ENCODE measurements at places on chromosomes 11 and 22.

DNA sequence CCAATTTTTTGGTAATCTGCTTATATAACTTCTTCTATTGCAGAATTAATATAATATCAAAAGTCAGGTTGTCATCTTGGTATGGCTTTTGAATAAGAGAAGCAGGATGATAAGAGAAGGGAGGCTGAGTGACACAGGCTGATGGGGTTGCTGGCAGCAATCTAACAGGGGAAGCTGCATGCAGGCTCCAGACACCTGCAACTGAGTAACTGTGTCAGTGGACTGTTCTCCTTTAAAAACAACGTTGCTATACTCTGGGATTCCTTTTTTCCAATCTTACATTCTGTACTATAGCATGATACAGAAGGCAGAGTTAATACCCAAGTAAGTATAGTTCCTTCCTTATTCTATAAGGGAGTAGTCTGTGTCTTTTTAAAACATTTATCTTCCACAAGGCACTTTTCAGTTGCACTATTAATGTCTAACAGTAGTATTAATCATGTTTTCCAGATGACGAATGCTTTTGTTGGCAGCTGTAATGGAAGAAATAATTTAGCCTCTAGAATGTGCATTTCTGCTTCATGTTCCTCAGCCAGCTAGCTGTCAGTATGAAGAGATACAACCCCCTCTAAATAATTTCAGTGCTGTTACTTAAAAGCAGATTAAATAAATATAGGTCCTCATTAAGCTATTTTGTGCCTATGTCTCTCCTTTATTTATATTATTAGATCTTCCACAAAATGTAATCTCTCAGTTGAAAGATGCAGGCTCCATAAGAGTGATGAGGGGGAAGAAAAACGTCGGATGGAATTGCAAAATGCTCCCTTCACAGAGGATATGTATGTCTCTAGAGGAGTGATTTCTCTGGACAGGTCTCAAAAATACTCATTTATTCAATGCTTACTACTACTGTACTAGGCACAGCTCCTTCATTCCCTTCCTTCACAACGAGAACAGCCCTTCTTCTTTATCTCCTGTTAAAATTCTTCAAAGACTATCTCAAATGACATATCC is 50.8 kb downstream of the ATG16L2 start:
- no peak for DNase-seq

- DNase-seq = no peak
Measured at GRCh38 chr11:31412946-31413345, 43.3 kb downstream of the DNAJC24 start.

- DNase-seq = no peak
Measured at GRCh38 chr11:35277827-35278226, 138.9 kb downstream of the CD44 start.

- DNase-seq = peak; percentile 50
Measured at GRCh38 chr22:42419243-42419881, 12.8 kb downstream of the NFAM1 start.

- DNase-seq = peak; percentile 47
Measured at GRCh38 chr22:46684706-46685105, 53.3 kb downstream of the CERK start.

DNA sequence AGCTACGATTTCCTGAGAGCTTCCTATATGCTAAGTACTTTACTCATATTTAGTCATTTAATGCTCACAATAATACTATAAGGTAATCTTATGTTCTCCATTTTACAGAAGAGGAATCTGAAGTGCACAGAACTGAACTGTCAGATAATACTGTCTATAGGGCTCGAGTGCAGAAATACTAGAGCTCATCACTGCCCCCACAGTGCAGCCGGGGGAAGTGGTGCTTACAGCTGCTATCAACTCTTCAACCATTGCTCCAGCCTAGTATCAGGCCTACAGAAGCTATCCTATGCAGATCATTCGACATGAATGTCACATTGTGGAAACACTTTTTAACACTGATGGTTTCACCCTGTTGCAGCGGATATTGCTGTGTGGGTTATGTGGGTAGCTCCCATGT is 929.9 kb downstream of the NTM start:
- DNase-seq = peak; percentile 15

- no peak for DNase-seq
Measured at GRCh38 chr11:114150671-114151070, 91.2 kb downstream of the ZBTB16 start.

DNA sequence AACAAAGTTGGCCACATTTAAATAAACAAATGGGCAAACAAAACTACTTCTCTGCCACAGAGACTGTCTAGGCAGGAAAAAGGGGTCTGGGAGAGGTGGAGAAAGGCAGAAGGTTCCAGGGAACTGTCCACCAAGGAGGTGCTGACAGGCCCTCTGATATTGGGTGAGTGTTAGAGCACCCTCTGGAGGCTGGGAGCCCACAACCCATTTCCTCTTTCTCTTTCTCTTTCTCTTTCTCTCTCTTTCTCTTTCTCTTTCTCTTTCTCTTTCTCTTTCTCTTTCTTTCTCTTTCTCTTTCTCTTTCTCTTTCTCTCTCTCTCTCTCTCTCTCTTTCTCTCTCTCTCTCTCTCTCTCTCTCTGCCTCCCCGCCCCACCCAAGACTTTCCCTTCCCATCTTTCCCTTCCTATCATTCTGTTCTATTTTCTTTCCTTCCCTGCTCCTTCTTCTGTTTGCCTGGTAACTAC is 912.8 kb downstream of the DLG2 start:
- no peak for DNase-seq

GRCh38 chr11:61337706-61338470 is 4.9 kb downstream of the TKFC start:
- DNase-seq = no peak

DNA sequence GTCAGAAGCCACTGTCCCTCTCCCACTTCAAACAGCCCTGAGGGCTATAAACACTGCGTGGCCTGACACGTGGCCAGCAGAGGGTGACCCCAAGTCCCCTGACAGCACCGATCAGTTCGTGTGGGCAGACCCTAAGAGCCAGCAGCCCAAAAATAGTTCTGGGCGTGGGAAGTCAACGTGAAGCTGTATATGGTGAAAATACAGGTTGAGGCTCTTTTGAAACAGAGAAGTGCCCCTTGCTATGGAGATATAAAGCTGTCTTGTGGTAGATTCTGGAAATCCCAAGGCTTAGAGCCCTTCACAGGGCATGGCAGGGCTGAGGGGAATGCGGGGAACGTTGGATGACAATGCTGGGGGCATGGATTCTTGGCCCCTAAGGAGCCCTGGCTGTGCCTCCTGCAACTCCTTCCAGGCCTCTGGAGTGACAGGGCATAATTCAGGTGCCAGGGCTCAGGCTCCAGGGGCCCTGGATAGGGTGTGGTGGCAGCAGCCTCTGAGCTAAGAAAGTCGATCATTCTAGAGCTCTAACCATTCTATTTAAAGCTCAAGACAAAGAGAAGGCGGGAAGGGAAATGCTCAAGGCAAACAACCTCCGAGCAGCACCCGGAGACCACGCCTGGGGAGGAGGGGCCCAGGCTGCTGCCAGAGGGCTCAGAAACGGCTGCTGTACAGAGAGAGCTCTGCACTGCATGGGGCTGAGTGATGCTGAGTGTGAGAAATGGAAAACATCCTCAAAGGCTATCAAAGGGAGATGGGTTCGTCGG is 60.4 kb upstream of the CD5 start:
- peak; percentile 82 for DNase-seq

DNA sequence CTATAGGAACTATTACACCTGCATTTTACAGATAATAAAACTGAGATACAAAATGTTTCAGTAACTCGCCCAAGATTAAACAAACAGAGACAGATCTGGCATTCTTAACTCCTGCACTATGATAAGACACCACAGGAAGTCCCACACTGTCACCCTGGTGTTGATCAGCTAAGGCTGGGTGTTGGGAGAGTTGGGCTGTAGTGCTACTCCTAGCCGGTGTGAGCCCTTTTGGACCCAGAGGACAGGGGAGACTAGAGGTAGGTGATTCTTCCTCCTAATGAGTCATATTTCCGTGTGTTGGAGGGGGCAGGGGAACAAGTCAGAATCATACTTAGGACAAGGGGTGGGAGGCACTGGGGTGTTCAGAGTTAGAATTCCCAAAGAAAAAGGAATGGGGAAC is 353.2 kb upstream of the TENM4 start:
- DNase-seq = no peak

- peak; percentile 79 for DNase-seq
Measured at GRCh38 chr11:59273373-59273841, 60.7 kb upstream of the MPEG1 start.

- DNase-seq = no peak
Measured at GRCh38 chr11:114121138-114121537, 61.6 kb downstream of the ZBTB16 start.

GRCh38 chr11:75158696-75159150 is 7.8 kb downstream of the SLCO2B1 start:
- DNase-seq = no peak

DNA sequence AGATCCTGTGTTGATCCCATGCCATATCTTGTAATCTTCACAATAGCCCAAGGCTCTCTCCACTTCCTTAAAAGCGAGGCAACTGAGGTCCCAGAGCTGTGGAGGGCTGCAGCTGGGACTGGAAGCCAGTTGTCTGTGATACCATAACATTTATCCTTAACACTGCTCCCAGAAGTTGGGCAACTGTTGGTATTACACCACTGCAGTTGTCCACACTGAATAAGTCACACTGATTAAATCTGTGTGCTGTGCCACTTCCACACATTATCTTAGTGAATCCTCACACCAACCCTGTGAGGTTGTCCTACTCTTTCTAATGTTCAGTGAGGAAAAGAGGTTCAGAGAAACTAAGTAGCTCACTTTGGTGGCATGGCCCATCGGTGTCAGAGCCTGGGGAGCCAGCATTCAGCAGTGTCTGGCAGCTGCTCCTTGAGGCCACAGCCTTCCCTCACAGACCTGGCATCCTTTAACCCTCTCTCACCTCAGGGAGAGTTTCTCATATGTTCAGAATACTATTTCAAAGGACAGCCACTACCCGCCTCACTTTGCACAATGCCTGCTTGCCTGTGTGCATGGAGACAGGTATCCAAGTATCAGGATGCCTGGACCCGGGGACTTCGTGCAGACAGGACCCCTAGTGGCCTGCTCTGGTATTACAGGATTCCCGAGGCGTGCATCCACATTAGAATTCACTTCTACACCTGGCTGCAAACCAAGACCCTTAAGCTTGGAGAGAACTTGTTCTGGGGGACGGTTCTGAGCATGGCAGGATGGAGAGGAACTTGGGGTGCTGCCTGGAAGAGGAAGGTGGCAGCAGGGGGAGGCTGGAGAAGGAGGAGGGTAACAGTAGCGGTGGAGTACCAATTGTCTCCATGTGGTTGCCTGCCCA is 221.9 kb upstream of the TBCEL start:
- DNase-seq = peak; percentile 15

GRCh38 chr11:126113963-126114362 is 51.3 kb upstream of the CDON start:
- no peak for DNase-seq

GRCh38 chr11:100072131-100072530 is 615.0 kb upstream of the ARHGAP42 start:
- DNase-seq = no peak

DNA sequence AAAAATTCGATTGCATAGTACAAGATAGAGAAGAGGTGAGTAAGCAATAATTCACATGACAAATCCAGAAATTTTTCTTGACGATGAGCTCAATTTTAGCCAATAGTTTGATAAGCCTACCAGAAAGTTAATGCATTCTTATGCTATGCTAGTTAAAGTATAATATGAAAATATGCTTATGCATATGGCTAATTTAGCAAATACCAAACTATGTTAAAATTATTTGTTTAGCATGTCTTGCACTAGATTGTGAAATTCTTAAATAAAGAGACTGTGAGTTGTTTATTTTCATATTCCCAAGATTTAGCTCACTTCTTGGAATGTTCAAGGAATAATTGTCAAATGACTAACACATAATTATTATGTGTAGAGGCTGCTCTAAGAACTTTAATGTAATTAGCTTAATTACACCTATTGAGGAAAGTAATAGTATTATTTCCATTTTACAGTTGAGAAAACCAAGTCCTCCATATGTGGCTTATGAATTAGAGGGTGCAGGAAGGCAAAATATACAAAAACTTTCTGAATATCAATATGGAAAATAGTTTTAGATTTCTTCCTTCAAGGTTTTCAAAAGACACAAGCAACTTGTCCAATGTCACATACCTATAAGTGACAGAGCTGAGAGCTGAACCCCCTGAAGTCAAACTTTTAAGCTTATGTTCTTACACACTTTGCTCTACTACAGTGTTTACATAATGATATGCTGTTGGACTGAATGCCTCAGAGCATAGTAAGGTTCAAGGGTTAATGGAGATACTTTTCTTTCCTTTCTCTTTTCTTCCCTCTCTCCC is 45.9 kb upstream of the ARHGAP20 start:
- DNase-seq = no peak

DNA sequence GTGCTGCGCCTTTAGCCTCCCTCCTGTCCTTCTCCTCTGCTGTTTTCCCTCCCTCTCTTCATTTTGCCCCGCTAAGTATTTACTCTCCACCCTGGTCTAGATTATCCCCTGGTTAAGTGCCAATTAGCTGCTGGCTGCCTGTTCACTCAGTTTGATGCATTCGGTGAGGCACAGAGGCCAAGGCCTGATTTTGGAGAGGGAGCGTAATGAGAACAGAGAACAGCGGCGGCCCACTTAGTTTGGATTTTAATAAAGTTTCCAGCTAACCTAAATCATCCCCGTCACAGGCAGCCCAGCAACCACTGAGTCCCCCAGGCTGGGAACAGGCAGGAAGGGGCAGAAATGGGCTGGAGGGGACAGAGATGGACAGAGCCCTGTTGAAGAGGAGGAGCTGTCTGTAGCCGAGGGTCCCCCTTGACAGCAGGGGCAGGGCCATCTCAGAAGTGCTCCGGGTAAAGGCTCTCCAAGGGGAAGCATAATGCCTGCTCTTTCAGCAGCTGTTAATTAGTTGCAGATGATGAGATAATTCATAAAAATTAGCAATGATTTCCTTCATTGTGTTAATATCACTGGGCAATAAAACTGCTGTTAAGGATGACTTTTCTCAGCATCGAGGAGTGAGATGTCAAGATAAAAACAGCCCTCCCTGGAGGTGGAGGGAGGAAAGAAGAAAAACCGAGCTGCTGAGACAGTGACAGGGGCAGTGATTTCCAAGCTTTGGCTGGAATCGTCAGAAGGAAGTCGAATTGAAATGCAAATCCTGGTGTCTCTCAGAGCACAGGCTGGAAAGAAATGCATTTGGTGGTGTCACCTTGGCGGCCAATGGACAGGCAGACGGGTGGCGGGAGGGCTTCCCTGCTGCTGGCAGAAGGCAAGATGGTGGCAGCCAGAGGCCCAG is 170.1 kb downstream of the GRIK4 start:
- DNase-seq = no peak

- no peak for DNase-seq
Measured at GRCh38 chr11:96337541-96338431, 5.2 kb downstream of the MAML2 start.
